ENCODE measurements at places on chromosomes 7 and 10.

DNA sequence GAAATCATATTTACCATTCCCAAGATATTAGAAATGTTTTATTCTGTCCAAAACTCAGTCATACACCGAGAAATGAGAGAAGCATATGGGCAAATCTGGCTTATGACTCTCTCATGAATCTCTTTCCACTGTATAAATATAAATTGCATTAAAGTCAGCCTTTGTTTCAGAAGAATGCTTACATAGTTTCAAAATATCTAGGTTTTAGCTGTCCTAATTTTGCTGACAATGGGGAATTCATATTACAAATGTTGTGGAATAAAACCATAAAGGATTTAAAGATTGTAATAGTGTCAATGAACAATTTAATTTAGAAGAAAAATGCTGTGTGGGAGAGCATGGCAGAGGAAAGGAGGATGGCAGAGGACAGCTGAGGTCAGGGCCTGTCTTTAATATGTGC, 185.0 kb upstream of the THSD7A start:
- DNase-seq: no peak

- DNase-seq: no peak
Measured at GRCh38 chr10:17144032-17144431, 14.4 kb upstream of the CUBN start.

DNA sequence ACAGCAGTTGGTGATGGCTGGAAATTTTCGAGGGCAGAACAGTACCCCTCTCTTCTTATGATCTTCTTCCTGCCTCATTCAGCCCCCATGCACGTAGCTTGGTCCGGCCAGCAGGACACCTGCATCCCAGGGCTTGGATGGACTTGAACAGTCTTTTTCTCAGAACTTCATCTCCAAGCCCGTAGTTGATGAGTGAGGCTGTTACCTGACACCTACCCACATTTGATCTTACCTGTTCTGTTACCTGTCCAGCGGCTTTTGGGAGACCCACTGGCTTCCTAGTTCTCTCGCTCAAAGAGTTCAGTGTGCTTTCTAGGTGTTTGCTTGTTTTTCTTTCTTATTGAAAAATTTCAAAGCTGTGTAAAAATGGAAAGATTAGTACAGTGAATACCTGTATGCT, 212.2 kb downstream of the CUX1 start:
- no peak for DNase-seq

DNA sequence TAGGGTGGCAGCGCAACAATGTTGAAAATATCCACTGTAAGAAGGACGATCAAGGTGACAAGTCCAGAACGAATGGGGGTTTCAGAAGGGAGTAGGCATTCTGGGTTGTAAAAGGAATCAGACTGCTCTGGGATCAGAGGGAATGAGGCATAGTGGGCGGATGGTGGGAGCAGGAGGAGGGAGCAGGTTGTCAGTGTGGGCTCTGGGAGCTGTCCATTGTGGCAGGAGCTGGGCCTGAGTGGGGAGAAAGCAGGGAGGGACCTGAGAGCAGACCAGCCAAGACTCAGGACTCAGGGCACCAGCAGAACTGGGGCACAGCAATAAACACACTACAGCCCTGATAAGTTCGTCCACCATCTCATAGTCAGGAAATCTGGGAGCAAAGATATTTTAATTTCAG, 292.6 kb upstream of the MKI67 start:
- DNase-seq: no peak

- DNase-seq: no peak
Measured at GRCh38 chr10:110167149-110167548, 40.3 kb upstream of the MXI1 start.

All from right forelimb (tissue), 1 donor.